ENCODE measurements at places on chromosomes 4 and X. TPM values are rescaled to one million over a fixed set of nuclear protein-coding genes. Genes with fewer than 3 reads are reported as not detected.

- peak; percentile 84 for DNase-seq
These were observed 34.2 kb downstream of the ARSD start for GRCh38 chrX:2894885-2895292.

DNA sequence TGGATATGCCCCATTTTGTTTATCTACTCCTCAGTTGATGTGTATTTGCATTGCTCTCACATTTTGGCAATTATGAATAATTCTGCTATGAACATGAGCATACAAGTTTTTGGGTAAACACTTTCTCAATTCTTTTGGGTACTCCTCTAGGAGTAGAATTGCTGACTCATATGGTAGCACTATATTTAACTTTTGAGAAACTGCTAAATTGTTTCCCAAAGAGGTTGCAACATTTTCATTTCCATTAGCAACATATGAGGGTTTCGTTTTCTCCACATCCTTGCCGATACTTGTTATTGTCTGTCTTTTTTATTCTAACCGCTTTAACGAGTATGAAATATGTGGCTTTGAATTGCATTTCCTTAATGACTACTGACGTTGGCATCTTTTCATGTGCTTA lies 185.4 kb downstream of the TSPAN5 start:
- DNase-seq, result no peak

GRCh38 chrX:41553688-41554087 lies 106.5 kb downstream of the NYX start:
- peak; percentile 40 for DNase-seq

PAGE2B gene
- not detected for total RNA-seq

LEF1 gene
- 13.1 TPM for total RNA-seq

XAGE1A gene
- not detected for total RNA-seq

- no peak for DNase-seq
These were observed 548 bp upstream of the MAML3 start for GRCh38 chr4:140154572-140154891.

- peak; percentile 26 for DNase-seq
These were observed 115.9 kb downstream of the GPAT3 start for GRCh38 chr4:83651846-83652245.

GRCh38 chrX:131199091-131199490 lies 90.0 kb downstream of the IGSF1 start:
- DNase-seq, result no peak

GRCh38 chr4:164756686-164757085 lies 2.8 kb downstream of the SMIM31 start:
- DNase-seq, result no peak

GRCh38 chr4:113943863-113944262 lies 35.6 kb downstream of the ARSJ start:
- DNase-seq, result peak; percentile 59

DNA sequence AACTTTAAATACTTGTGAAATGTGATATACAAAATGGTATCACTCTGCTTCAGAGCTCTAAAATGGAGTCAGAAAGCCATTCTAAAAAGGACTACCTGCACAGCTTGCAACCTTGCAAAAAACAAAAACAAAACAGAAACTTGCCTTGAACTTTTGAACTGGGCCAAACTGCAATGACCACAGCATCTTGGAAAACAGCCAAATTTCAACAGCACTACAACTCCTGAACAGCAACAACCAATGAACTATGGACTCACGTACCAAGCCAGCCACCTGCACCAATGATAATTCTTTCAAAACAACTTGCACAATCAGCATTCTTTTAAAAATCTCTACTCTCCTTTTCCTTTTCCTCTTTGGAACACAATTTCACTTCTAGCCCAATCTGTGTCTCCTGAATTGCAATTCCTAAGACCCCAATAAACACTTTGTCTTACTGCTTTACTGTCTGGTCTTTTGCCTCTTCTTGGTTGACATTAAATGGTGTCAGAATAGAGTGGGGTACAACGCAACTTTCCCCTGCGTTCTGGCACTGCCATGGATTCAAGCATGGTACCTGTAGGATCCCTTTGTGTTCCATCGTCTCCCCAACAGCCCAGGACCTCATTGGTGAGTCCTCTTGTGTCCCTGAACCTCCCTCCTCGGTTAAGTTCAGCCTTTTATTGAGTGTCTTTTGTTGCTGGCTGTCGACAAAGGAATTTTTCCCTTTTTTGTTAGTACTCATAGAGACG lies 35.7 kb upstream of the FMR1 start:
- peak; percentile 77 for DNase-seq

DNA sequence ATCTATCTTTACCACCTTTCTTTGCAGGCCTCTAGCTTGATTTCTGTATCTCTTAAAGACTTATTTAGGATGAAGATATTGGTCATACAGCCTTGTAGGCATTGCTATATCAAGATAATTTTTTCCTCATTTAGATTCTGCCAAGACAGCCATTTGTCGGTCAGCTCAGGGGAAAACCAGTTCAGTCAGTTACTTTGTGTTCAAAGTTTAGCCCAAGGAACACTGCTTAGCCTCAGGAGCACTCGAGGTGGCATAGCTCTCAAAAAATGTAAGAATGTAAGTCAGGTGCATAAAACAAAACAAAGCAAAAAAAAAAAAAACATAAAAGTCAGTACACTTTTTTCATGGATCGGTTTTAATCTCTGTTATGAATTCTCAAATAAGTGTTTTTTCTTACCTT lies 43.4 kb downstream of the NRK start:
- DNase-seq, result no peak

MAGED4 gene
- 31.4 TPM for total RNA-seq

MAB21L2 gene
- 4.4 TPM for total RNA-seq

All from M059J (cell line).